ENCODE measurements at places on chromosomes 5 and 9.
A peak's percentile ranks its signal among the peaks of the same experiment; 100 is the strongest.

DNA sequence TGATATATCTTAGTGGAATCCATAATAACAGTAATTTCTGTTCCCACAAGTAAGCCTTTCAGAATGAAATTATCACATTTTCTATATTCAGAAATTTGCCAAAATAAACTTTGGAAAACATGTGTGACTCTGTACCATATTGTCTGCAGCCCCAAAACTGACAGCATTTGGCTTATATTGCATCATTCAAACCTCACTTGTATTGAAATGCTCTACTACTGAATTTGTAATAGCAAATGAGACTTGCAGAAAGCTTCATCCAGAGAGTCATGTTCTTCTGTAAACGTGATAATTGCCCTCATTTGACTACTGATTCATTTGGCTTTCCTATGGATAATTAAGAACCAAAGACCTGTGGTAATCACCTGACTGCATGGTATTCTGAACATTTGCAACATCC is 1249.5 kb upstream of the CDH18 start:
- peak; percentile 27 for DNase-seq

GRCh38 chr5:114055318-114056184 is 306.3 kb upstream of the KCNN2 start:
- DNase-seq: peak; percentile 69

DNA sequence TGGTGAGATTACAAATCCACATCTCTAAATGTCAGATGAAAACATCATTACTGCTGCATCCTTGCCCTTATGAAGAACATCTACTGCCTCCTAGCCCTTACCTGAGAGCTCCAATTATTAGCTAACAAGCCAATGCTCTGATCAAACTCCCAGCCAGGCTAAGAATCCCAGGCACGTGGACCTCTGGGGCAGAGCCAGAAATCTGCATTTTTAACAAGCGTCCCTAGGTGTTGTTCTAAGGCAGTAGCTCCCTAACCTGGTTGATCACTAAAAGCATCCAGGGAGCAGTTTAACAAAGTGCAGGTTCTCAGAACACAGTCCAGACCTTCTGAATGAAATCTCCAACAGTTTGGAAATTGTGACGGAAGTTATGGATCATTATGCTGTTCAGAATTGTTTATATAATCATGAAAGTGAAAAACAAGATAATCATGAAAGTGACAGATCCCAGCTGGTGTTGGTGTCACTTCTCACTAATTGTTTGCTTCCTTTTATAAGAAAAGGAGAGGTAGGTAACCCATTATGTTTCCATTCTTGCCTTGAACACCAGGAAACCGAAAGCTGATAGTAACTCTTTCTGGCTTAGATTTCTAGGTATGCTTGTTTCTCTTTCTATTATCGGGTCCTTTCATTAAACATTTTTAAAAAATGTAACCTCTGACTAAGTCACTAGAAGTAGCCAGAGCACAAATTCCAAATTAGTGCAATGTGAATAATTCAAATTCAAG is 216.5 kb upstream of the NR4A3 start:
- no peak for DNase-seq

DNA sequence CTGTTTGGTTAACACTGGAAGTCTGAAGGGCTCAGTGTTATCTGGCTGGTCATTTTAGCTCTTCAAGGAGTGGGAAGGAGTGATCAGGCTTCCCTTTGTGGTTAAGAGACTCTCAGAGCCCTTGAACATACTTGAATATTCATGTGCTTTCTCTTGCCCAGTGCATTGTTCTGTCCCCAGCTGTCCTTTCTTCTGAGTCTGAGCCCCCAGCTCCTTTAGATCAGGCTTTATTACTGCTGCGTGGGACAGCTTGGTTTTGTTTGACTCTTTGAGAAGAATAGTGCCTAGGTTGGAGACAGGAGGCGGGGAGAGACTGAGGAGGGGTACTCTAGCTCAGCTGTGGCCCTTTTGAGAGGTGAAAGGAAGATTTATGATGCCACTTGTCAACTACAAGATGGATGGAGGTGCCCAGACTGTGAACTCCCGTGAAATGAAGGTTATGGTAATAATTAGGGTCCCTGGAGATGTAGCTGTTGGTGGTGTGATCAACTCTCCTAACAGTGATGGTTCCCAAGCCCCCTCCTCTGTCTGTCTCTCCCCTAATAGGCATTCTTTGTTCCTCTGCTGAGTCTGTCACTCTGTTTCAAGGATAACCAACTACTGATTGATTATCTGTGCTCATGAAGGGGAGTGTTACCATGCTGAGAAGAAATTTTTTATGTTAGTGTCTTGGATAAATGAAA is 83.1 kb upstream of the GLRA1 start:
- no peak for DNase-seq

- no peak for DNase-seq
Measured at GRCh38 chr5:155434681-155435080, 421.1 kb downstream of the KIF4B start.

DNA sequence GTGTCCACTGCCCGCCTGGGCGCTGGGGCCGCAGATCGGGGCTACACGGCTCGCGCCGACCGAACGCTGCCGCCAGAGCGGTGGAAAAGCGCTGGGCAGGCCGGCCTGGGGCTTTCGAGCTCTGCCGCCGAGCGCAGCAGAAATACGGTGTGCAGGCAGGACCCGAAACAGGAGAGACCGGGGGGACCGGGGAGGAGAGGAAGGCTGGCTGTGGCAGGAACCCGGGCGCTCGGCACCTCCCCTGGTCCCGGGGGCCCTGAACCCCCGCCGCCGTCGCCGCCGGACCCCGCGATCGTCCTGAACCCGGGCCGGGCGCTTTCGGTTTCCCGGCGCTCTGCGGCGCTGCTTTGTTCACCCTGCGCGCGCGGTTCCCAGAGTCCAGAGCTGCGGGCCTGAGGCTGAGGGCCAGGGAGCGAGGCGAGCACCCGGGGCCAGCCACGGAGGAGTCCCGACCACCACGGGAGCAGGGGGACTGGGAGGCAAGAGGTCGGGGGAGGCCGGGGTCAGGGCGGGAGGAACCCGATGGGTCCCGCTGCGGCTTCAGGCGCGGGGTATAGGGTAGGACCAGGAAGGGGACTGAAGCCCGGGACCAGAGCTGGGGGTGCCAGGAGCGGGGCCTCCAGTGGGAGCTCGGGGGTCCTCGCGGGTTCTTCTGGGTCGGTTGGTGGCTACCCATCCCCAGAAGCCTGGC is 12.0 kb downstream of the IRX2 start:
- no peak for DNase-seq

DNA sequence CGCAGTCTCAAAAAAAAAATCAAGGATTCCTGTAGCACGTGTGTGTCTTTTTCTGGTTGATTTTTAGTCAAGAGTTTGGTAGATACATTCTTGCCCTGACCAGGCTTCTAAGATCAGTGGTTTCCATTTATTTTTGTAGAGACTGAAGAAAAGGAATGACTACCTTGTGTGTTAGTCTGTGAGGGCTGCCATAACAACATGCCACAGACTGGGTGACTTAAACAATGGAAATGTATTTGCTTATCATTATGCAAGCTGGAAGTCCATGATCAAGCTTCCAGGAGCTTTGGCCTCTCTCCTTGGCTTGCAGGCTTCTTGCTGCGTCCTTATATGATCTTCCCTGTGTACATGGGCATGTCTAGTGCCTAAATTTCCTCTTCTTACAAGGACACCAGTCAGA is 127.0 kb downstream of the CCDC192 start:
- no peak for DNase-seq

- no peak for DNase-seq
Measured at GRCh38 chr9:127225801-127226625, 38.6 kb upstream of the GARNL3 start.

- no peak for DNase-seq
Measured at GRCh38 chr5:96459313-96460121, 26.5 kb upstream of the PCSK1 start.

DNA sequence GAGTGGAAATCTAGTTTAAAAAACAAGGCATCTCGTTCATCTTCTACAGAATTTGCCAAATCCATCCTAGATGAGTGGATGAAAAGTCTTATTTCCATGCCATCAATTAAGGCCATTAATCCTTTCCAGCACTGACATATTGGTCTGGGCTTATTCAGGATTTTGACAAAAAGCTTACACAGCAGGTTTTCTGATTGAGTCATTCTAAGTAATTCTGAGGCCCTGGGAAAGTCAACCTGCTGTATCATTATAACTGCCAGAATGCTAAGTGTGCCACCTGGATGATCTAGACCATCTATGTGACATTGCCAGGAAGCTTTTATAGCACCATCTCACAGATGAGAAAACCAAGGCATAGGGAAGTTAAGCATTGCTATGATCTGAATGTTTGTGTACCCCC is 132.1 kb upstream of the MAP3K1 start:
- no peak for DNase-seq

GRCh38 chr9:109317311-109317978 is 3.4 kb downstream of the EPB41L4B start:
- no peak for DNase-seq

GRCh38 chr9:98913705-98914104 is 30.0 kb upstream of the COL15A1 start:
- no peak for DNase-seq

DNA sequence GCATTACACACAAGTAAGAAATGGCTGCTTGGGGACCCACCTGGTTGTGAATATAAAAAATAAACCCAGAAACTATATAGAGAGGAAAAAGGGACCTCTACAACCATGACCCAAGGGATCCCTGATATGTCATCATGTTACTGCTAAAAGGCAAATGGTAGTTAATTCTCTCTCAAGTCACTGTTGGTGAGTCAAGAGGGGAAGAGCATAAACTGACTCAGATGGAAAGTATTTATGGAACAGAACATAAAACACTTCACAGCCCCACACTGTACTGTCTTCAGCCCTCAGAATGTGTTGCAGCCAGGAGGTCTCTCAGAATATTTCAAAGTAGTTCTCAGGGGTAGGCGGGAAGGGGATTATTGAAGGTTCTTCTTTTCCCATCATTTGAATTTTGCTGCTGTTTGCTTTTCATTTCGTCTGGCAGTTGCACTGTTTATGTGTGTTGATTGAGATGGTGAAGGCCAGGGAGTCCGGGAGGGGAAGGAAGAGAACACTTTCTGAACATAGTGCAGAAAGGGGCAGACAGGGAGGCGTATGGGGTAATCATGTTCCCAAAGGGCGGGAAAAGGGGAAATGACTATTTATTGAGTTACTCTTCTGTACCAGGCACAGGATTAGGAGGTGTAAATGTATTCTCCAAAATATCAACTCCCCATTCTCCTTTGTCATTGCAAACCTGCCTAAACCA is 85.5 kb downstream of the TEK start:
- DNase-seq: no peak

DNA sequence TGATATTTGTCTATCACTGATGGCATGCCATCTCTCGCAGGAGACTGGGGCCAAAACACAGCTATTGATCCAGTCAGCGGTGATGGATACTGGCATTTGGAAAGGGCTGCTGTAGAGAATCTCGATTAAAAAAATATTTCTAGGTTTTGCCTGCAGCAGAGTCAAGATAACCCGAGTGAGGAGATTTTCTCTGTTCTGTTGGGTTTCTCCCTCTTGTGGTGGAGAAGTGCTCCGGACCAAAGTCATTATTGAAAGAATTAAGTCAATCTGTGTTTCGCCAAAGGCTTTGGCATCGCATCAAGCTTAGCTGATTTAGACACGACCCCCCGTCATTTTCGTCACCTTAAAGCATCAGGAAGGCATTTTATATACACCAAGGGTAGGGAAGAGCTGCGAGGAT is 97.1 kb upstream of the IRX2 start:
- DNase-seq: no peak

- DNase-seq: no peak
Measured at GRCh38 chr5:133840168-133840567, 128.3 kb downstream of the C5orf15 start.

GRCh38 chr9:97807681-97808080 is 45.3 kb upstream of the FOXE1 start:
- DNase-seq: no peak

DNA sequence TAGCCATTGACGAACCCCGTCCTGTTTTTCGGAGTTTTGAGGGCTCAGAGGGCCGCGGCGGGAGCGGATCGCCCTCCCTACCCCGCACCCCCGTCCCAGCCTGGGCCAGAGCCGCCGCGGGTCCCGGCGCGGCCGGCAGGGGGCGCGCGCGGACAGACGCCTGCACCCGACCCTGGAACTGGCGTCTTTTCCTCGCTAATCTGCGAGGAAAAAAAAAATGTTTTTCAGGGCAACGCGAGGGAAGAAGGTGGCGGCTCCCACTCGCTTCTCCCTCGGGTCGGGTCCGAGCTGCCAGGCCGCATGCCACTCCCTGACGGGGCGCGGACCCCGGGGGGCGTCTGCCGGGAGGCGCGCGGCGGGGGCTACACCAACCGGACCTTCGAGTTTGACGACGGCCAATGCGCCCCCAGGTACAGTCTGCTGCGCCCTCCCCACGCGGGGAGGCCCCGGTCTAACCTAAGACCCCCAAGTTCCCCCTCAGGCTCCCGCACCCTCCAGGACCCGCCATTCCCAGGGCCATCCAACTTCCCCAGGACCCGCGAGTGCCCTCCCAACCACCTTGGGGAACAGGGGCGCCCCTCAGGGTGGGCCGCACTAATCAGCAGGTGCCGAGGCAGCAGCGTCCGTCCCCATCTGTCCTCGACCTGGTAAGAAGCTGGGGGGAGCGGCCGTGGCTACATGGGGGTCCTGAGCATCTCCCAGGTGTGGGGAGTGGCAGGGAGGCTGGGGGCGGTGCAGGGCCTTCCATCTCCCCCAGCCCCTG is at the start of gene KCNT1:
KCNT1 (plus strand) TSS at position 227 of the 763 bp plus-strand sequence; CDS start at position 301, 74 bp downstream.
- DNase-seq: peak; percentile 20

Measured in NCI-H446 (cell line).